A549 treated with ZK216348 at 1 μM for 4 hours (cell line): ENCODE measurements at places on chromosomes 5 and 9. TPM values are rescaled to one million over a fixed set of nuclear protein-coding genes. Genes with fewer than 3 reads are reported as not detected.

PCDHB1 gene
- total RNA-seq: not detected in 5 replicates

ALDH1A1 gene
- total RNA-seq: 4,093 to 6,603 TPM (median 5,109 TPM) in 5 replicates

TAF11L10 gene
- not detected in 5 replicates for total RNA-seq

CD274 gene
- total RNA-seq: 1.2 to 2.7 TPM (median 1.8 TPM) in 5 replicates

AGGF1 gene
- 9.3 to 16.7 TPM (median 14.9 TPM) in 5 replicates for total RNA-seq

ANKRD20A1 gene
- 0.60 to 1.8 TPM (median 1.3 TPM) in 5 replicates for total RNA-seq

IL3 gene
- total RNA-seq: not detected in 5 replicates

ROPN1L gene
- 1.3 to 2.8 TPM (median 2.2 TPM) in 5 replicates for total RNA-seq
